ENCODE measurements at places on chromosomes 13 and 19.

DNA sequence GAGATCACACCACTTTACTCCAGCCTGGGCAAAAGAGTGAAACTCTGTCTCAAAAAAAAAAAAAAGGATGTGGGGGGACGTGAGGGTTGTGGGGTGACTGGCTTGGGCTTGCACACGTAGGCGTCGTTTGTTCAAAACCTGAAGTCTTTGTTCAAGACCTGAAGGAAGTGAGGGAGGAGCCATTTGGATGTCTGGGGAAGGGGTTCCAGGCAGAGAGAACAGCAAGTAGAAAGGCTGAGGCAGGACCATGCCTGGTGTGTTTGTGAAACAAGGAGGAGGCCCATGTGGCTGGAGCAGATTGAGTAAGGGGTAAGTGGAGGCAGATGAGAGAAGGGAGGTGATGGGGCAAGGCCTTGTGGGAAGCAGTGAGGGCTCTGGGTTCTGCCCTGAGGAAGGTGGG, 27.8 kb downstream of the PIN1 start:
- DNase-seq = no peak

DNA sequence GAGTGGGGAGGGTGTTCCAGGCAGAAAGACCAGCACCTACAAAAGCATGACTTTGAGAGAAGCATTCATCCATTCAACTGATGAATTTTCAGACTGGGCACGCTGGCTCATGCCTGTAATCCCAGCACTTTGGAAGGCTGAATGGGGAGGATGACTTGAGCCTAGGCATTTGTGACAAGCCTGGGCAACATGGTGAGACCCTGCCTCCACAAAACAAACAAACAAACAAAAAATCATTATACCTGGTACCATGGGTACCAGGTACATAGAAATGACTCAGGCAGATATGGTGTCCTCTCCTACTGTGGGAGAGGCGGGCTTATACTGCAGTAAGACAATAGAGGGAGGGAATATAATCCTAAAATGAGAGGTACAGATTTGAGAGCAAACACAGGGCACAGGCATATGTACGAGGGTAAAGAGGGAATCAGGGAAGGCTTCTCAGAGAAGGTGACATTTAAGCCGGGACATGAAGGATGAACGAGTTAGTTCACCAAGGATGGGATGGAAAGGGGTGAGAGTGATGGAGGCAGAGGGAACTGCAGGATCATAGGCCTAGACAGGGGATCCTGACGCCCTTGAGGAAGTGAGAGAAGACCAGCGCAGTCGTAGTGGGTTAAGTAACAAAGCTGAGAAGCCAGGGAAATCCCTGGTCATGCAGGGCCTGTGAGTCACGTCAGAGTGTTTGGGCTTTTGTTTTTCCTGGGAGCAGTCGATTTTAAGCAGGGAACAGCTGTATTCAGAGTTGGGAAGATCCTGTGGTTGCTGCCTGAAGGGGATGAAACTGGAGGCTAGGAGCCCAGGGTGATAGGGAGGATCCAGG, 2.9 kb downstream of the CYP2S1 start:
- no peak for DNase-seq

DNA sequence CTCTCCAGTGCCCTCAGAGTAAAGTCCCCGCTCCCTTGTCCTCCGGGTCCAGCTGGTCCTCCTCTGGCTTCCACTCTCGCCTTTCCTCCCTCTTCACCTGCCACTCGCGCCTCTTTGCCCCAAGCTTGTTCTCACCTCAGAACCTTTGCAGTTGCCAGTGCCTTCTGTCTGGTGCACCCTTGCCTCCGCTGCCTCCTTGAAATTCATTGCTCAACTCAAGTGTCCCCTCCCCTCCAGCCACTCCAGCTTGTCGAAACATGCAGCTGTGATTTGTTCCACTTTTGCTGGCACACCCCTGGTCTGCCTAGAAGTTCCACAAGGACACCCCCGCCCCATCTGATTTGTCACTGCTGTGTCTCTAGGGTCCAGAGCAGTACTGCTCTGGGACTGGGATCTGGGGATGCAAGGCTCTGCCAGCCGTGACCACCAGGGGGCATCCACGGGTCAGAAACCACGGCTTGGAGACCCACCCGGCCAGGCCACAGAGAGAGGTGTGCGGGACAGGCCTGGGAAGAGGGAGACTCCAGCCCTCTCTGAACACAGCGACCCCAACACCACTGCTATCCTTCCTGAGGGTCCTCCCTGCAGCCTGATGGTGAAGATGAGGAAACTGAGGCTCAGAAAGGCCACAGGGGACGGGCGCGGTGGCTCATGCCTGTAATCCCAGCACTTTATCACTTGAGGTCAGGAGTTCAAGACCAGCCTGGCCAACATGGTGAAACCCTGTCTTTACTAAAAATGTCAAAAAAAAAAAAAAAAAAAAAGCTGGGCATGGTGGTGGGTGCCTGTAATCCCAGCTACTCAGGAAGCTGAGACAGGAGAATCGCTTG, 49.9 kb downstream of the AP1M1 start:
- peak; percentile 87 for DNase-seq

- peak; percentile 38 for DNase-seq
Observed at GRCh38 chr13:80070024-80070703, 270.8 kb downstream of the SPRY2 start.

DNA sequence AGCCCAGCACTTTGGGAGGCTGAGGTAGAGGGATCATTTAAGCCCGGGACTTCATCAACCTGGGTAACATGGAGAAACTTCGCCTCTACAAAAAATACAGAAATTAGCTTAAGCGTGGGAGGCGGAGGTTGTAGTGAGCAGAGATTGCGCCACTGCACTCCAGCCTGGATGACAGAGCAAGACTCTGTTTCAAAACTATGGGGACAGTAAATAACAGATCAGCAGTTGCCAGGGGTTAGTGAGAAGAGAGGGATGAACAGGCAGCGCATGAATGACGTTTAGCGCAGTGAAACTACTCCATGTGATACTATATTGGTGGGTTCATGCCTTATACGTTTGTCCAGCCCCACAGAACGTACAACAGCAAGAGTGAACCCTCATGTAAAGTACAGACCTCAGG, 7.1 kb upstream of the ICAM3 start:
- DNase-seq = no peak

- DNase-seq = no peak
Observed at GRCh38 chr13:53189162-53189561, 160.5 kb downstream of the OLFM4 start.
